ENCODE measurements at places on chromosomes 7 and 10.

DNA sequence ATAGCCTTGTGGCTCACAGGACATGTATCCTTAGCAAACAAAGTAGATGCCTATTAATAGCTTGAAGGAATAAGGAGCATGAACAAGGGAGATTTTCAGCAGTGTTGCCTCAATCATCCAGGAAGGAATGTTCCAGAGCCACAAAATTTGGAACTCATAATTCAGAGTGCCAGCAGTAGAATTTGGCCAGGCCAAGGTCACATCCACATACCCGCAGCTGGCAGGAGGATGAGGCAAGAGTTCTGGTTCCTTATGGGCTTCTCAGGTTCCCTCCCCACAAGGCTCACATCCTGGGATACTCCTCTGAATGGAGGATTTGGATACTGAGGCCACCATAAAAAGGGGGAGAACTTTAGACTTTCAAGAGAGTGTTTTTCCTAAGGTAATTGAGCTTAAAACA is 45.8 kb downstream of the SUFU start:
- no peak for DNase-seq

DNA sequence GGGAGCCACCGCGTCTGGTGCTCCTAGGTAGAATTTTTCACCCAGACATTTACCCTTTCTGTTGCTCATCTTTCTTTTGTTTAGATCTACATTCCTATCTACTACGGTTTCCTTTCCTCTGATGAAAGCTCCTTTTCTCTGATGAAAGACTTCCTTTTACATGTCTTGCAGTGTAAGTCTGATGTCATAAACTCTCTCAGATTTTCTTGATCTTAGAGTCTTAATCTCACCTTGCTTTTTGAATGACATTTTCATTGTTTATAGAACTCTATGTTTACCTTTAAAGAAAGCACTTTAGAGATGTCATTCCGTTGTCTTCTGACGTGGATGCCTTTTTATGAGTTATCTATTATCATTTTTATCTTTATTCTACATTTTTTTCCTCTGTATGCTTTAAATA is 171.8 kb upstream of the MTPN start:
- no peak for DNase-seq

GRCh38 chr7:1844336-1844950 is 174.4 kb downstream of the ELFN1 start:
- DNase-seq: no peak

- no peak for DNase-seq
Measured at GRCh38 chr7:158279539-158280447, 307.8 kb downstream of the PTPRN2 start.

DNA sequence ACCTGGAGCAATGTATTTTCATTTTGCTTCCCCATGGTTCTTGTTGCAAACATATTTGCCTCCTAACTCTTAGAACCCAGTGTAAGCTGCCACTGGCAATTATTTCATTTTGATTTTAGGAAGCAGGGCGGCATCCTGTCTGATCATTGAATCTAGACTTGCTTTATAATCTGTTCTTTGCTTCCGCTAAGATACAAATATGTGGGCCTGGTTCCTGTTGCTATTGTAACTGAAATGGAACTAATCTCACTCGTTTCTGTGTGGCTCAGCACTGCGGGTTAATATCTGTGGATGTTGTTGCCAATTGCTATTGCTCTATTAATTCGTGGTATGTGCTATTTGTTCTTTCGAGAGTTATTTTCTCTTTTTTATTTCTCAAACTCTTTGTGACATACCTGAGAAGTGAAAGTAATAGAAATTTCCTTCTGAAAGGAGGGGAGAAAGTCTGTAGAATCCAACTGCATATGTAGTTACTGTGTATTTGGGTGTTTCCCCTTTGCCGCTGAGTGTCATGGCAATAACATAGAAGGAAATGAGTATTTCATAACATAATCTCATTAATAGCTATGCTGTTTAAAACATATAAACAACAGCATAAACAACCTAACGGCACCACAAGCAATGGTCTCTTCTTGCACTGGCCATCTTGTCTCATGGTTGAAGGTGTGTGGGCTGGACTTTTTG is 62.4 kb downstream of the FZD1 start:
- no peak for DNase-seq

- no peak for DNase-seq
Measured at GRCh38 chr10:126959431-126959830, 54.2 kb downstream of the DOCK1 start.

- DNase-seq: peak; percentile 52
Measured at GRCh38 chr10:47361293-47361692, 13.1 kb downstream of the RBP3 start.

DNA sequence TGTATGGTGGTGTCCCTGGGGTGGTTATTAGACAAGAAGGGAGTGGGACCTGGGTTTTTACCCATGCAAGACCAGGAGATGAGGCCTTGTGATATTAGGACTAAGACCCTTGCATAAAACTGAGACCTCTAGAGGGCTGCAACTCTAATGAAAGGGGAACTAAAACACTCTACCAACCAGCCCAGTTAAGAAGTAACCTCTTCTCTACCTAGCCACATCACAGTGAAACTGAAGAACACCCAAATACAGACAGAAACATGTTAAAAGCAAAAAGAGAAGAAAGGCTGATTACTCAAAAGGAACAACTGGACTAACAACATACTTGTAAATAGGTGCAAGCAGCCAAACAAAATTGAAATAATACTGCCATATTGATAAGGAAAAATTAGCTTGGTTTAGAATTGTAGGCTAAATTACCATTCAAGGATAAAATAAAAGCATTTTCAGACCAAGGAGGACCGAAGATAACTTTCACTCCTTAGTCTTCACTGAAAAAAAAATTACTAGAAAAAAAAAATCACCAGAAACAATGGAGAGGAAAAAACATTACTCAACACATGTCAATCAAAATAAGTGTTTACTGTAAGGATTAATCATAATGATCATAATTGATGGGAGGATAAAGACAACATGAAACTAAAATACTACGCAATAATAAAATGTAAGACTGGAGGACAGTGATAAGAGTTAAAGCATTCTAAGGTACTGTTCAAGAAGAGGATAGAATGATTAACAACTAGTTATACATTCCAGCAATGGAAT is 27.6 kb downstream of the ERLIN1 start:
- no peak for DNase-seq

DNA sequence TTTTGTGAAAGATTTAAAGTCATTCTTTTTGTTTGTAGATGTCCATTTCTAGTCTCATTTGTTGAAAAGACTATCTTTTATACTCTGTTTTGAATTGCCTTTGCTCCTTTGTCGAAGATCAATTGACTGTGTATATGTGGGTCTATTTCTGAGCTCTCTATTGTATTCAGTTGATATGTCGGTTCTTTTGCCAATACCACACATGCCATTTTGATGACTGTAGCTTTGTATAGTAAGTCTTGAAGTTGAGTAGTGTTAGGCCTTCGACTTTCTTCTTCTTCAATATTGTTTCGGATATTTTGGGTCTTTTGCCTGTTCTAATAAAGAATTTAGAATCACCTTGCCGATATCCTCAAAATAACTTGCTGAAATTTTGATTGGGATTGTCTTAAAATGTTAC is 104.5 kb downstream of the CCSER2 start:
- DNase-seq: peak; percentile 73

GRCh38 chr7:139034855-139035585 is 822 bp downstream of the ZC3HAV1L start:
- peak; percentile 50 for DNase-seq

DNA sequence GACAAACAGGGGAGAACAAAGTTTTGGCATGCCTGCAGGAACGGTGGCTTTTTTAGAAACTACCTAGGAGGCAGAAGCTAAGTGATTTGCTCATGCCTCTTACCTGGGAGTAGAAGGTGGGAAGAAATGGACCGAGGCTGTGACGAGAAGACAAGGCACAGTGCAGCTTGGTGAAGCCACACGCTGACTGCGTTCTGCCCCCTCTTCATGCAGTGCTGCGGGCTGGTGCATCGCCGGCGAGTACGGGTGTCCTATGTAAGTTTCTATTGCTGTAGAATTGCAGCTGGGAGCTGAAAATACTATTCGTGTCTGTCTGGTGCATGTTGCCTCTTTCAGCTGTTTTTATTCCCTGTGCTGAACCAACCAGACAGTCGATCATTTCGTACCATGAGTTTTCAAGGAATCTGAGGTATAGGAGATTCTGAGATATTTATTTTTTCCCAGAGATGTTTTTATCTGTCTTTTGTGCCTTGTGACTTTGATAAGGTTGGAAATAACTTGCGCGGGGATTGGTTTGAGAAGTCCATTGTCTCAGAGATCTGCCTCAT is 120.9 kb downstream of the CACNB2 start:
- no peak for DNase-seq

GRCh38 chr7:73865738-73866445 is 4.9 kb downstream of the TMEM270 start:
- DNase-seq: peak; percentile 83

- no peak for DNase-seq
Measured at GRCh38 chr7:116361767-116362166, 137.8 kb upstream of the CAV2 start.

DNA sequence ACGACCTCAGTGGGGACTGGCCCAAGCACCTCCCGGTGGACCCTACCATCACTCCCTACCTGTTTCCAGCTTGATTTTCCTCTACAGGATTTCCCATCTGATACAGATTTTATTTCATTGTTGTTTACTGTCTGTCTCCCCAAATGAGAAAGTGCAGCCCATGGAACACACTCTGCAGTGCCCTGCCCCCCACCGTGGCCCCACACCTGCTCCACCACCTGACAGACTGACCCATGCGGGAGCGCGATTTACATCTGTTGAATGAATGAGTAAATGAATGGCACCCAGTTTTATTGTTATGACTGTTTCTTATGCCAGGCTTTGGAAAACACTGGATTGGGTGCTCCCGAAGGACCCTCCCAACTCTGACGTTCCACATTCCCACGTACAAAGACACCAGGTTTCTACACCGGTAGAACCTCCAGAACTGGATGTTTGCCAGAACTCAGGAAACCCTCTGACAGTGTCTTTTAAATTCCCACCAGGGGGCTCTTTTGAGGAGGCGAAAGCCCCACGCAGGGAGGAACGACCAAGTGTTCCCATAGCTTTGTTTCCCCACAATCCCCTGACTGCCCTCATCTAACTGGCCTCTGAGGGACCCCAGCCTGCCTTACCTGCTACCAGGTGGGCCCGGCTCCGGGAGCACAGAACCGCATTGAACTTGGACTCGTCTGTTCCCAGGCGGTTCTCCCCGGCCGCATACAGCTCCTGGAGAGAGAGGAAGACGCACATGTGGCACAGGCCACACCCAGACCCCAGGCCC is 29.0 kb downstream of the PLAC9 start:
- DNase-seq: no peak

DNA sequence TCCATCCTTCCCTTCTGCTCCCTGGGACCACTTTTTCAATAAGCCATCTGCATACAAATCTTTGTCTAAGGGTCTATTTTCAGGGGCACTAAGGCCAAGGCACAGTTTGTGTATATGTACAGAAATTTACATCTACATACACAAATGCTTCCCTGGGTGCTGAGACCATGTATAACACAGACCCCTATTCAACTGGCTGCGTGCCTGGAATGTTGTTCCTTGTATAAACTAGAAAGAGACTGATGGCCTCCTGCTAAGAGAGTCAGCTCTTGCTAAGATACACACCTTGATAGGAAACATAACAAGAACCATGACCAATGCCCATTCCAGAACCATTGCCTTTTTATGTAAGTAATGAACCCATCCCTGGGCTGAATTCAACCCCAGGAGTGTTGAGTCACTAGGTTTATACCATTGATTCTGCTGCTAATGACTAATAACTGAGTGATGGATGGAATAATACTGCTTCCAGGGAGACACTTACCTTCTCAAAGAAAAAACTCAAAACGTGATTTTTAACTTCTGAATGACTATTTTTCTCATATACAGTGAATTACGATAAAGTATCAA is 290.7 kb downstream of the FGFR2 start:
- no peak for DNase-seq

DNA sequence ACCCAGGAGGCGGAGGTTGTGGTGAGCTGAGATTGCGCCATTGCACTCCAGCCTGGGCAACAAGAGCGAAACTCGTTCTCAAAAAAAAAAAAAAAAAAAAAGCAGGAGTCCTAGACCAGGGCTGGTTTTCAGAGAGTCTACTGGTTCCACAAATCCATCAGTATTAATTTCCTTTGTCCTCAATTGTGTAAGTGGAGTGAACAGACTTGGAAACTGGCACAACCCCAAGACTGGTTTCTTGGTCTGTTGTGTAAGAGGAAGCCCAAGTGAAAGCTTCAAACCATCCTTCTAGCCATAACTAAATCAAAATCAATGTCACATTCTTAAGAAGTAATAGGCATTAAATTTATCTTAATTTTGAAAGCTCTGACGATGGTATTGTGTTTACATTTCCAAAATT is 213.6 kb downstream of the DGKI start:
- DNase-seq: no peak

DNA sequence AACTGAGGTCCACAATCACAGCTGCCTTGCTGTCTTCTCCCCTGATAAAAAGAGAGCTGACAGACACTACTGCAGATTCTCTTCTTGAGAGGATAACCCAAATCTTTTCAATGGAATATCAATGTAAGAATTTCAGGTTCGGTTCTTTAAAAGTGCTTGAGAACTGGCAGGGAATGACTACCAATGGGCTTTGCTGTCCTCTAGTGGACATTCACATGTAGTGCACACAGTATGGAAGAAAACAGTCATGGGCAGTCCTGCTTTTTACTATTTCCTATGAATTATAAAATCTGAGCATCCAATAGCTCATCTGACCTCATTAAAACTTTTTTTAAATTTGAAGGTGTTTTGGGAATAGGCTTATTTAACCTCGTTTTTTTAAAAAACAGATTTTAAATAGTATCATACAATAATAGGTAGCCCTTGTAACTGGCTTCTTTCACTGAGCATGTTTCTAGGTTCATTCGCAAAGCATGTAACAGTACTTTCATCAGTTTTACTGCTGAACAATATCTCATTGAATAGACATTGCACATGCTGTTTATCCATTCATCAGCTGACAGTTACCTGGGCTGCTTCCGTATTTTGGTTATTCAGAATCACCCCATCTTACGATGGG is 18.3 kb downstream of the FZD9 start:
- DNase-seq: peak; percentile 73

DNA sequence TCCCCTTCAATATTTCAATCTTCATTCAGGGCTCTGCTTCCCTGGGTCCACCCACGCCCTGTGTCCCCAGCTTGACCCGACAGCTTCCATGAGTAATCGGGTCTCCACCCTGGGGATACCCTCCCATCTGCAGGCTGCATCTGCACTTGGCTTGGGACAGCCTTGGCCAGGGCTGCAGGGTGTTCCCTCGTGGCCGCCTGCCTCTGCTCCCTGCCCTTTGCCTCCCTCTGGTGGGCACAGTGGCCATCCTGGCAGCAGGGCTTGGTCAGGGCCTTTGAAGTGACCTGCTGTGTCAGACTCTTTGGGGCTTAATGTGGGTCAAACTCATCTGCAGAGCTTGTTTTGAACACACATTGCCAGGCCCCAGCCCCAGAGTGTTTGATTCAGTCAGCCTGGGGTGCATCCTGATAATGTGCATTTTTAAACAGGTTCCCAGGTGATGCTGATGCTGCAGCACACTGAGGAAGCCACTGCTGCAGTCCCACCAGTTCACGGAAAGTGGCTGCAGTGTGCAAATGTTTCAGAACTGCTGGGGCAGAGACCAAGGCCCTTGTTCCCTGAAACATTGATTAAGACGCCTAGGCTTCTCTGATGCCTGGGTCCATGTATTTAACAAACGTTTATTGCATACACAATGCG is 80.7 kb upstream of the SEC61G start:
- DNase-seq: peak; percentile 43

All from astrocyte of the hippocampus (primary cell).